IMR-90 (cell line): ENCODE measurements at places on chromosomes 7 and 10. TPM values are rescaled to one million over a fixed set of nuclear protein-coding genes. Genes with fewer than 3 reads are reported as not detected.

GRCh38 chr7:115319541-115319940, 397.6 kb downstream of the MDFIC start:
- H3K27me3 ChIP-seq, result no peaks in the 10 kb centered on the region
- DNase-seq, result no peak
- no peak overlapping the region for H3K4me3 ChIP-seq
- H3K36me3 ChIP-seq, result no peaks in the 10 kb centered on the region
- H3K27ac ChIP-seq, result no peak overlapping the region
- H3K4me1 ChIP-seq, result no peaks in the 10 kb centered on the region

SPDYE16 gene
- not detected in 2 replicates for total RNA-seq

- H3K4me1 ChIP-seq, result peaks cover 9% of the 10 kb centered on the region
- DNase-seq, result no peak
- H3K27ac ChIP-seq, result no peak overlapping the region
- H3K4me3 ChIP-seq, result no peak overlapping the region
These were observed 22.8 kb downstream of the PWWP2B start for GRCh38 chr10:132419538-132420468.

GRCh38 chr7:17063045-17063383, 181.2 kb upstream of the AGR3 start:
- H3K4me1 ChIP-seq, result no peaks in the 10 kb centered on the region
- DNase-seq, result peak; percentile 25
- H3K27ac ChIP-seq, result no peak overlapping the region
- H3K36me3 ChIP-seq, result no peaks in the 10 kb centered on the region

FBXL15 gene
- total RNA-seq, result 2.5 and 3.0 TPM in 2 replicates

DNA sequence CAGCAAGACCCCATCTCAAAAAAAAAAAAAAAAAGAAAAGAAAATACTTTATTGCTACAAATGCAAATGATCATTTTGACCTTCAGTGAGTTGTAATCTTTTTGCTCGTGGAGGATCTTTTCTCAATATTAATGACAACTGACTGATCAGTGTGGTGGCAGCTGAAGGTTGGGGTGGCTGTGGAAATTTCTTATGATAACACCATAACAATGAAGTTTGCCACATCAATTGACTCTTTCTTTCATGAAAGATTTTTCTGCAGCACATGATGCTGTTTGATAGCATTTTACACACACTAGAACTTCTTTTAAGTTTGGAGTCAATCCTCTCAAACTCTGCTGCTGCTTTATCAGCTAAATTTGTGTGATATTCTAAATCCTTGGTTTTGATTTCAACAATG, 12.4 kb upstream of the CCDC7 start:
- no peaks in the 10 kb centered on the region for H3K36me3 ChIP-seq
- H3K4me1 ChIP-seq, result no peaks in the 10 kb centered on the region
- no peak overlapping the region for H3K4me3 ChIP-seq
- H3K27ac ChIP-seq, result no peak overlapping the region
- DNase-seq, result no peak

- H3K4me1 ChIP-seq, result no peaks in the 10 kb centered on the region
- no peaks in the 10 kb centered on the region for H3K36me3 ChIP-seq
- no peak overlapping the region for H3K4me3 ChIP-seq
- peak; percentile 29 for DNase-seq
- no peaks in the 10 kb centered on the region for H3K27me3 ChIP-seq
These were observed 98.2 kb upstream of the PRKCQ start for GRCh38 chr10:6678211-6678803.

DNA sequence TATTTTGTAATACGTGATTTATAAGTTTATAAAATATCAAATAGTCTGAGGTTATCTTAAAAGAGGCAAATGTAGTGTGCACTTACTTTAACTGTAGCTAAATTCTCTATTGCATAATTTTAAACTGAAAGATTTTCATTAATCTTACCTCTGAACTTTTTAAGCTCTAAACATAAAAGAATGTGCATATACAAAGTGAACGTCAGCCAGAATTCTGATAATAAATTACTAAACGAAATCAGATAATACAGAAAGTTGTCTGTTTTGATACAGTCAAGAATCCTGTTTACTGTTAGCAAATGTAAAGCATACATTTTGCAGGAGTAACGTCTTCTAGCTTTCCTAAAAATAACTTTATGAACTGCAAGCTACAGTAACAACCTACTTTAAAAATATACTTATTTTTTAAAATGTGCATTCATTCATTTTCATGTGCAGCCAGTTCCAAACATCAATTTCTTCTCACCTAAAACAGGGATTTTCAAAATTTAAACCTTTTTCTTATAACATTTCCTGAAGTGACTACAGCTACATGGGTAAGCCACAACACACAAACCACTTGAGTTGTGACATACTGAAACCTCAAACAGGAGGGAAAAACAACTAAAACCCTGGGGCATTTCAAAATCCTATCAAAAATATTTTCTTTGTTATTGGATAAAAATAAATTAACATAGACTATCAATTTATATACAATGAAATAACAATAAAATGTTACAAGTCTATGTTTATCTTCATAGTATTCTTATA, 92.7 kb downstream of the RNLS start:
- H3K4me1 ChIP-seq, result no peaks in the 10 kb centered on the region
- no peak for DNase-seq
- no peaks in the 10 kb centered on the region for H3K27me3 ChIP-seq
- no peak overlapping the region for H3K4me3 ChIP-seq
- H3K27ac ChIP-seq, result no peak overlapping the region

DNA sequence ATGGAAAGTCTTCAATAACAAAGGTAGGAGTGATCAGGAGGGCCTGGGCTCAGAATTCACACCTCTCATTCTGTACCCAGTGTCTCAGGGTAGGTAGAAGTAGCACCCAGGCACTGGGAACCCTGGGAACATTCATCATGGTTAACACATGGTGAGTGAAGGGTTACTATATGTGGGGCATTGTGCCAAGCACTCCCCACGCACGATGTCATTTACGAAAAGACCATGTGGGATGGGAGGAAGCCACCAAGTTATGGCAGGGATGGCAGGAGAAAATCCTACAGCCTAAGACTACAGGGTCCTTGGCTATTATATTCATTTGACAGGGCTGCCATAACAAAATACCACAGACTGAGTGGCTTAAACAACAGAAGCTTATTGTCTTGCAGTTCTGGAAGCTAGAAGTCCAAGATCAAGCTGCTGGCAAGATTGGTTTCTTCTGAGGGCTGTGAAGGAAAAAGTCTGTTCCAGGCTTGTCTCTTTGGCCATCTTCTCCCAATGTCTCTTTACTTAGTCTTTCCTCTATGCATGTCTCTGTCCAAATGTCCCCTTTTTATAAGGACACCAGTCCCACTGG, 27.7 kb upstream of the DDIT4 start:
- no peaks in the 10 kb centered on the region for H3K36me3 ChIP-seq
- H3K4me3 ChIP-seq, result no peak overlapping the region
- DNase-seq, result no peak
- peaks cover 24% of the 10 kb centered on the region for H3K4me1 ChIP-seq
- no peaks in the 10 kb centered on the region for H3K27me3 ChIP-seq

HMX2 gene
- not detected in 2 replicates for total RNA-seq

- H3K36me3 ChIP-seq, result no peaks in the 10 kb centered on the region
- no peak for DNase-seq
These were observed 80.3 kb downstream of the SKAP2 start for GRCh38 chr7:26784118-26784517.

LLCFC1 gene
- total RNA-seq, result not detected in 2 replicates

DNA sequence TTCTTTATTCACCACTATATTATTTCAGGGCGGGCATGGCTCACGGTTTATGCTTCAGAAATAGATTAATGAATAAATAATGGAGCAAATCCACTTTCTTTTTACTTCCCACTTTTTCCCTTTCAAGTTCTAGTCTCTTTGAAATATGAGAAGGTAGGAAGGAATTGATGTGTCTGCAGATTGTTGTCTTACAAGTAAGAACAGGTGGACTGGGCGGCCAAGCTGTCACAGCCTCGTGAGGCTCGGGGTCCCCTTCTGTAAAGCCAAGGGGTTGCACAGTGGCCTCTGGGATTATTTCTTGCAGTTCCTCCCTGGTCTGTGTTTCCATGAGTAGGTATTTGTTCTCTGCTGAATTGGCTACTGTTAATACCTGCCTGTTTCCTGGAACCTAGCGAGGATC, 11.2 kb downstream of the VWA2 start:
- peaks cover 24% of the 10 kb centered on the region; the same call in 1 of the 2 replicates for H3K27me3 ChIP-seq
- no peaks in the 10 kb centered on the region for H3K36me3 ChIP-seq
- no peak overlapping the region for H3K27ac ChIP-seq
- H3K4me1 ChIP-seq, result no peaks in the 10 kb centered on the region
- H3K4me3 ChIP-seq, result no peak overlapping the region
- no peak for DNase-seq

- no peak overlapping the region for H3K27ac ChIP-seq
- no peaks in the 10 kb centered on the region for H3K36me3 ChIP-seq
- H3K27me3 ChIP-seq, result no peaks in the 10 kb centered on the region
- peak; percentile 15 for DNase-seq
- H3K4me3 ChIP-seq, result no peak overlapping the region
These were observed 77.6 kb upstream of the IMMP2L start for GRCh38 chr7:111639934-111640333.

- no peak overlapping the region for H3K27ac ChIP-seq
- no peak for DNase-seq
- H3K4me1 ChIP-seq, result peaks cover 20% of the 10 kb centered on the region; the same call in 1 of the 2 replicates
- H3K27me3 ChIP-seq, result no peaks in the 10 kb centered on the region
- no peaks in the 10 kb centered on the region; the same call in 1 of the 2 replicates for H3K36me3 ChIP-seq
- no peak overlapping the region for H3K4me3 ChIP-seq
These were observed 20.0 kb downstream of the KCNH2 start for GRCh38 chr7:150958062-150958552.

GNAT3 gene
- not detected in 2 replicates for total RNA-seq

- peaks cover 2% of the 10 kb centered on the region; the same call in 1 of the 2 replicates for H3K4me1 ChIP-seq
- H3K27me3 ChIP-seq, result peaks cover 2% of the 10 kb centered on the region; the same call in 1 of the 2 replicates
- H3K36me3 ChIP-seq, result no peaks in the 10 kb centered on the region
- H3K27ac ChIP-seq, result no peak overlapping the region
These were observed 37.1 kb upstream of the EZH2 start for GRCh38 chr7:148921189-148921588.

- H3K4me3 ChIP-seq, result no peak overlapping the region
- H3K27me3 ChIP-seq, result peaks cover 2% of the 10 kb centered on the region
- H3K27ac ChIP-seq, result no peak overlapping the region
- no peaks in the 10 kb centered on the region for H3K4me1 ChIP-seq
- DNase-seq, result peak; percentile 18
These were observed 34.6 kb upstream of the HECW1 start for GRCh38 chr7:43077732-43078391.

PTCD1 gene
- 2.2 and 2.8 TPM in 2 replicates for total RNA-seq

DNA sequence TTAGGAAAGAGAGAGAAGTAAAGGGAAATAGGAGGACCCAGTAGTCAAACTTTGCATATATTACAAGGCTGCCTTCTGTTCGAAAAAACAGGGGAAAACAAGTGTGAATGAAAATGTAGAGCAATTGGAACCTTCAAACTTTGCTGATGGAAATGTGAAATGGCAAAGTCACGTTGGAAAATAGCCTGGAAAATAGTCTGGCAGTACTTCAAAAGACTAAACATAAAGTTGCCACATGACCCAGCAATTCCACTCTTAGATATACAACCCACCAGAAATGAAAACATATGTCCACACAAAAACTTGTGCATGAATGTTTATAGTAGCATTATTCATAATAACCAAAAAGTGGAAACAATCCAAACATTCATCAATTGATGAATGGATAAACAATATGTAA, 78.6 kb upstream of the IFRD1 start:
- no peak overlapping the region; the same call in 1 of the 2 replicates for H3K27ac ChIP-seq
- H3K27me3 ChIP-seq, result no peaks in the 10 kb centered on the region; the same call in 1 of the 2 replicates
- peak; percentile 17 for DNase-seq
- no peaks in the 10 kb centered on the region for H3K36me3 ChIP-seq
- H3K4me1 ChIP-seq, result peaks cover 6% of the 10 kb centered on the region

TMEM229A gene
- not detected in 2 replicates for total RNA-seq

GRCh38 chr10:30591249-30591670, 38.3 kb downstream of the LYZL2 start:
- no peak overlapping the region for H3K4me3 ChIP-seq
- no peaks in the 10 kb centered on the region for H3K4me1 ChIP-seq
- H3K27me3 ChIP-seq, result peaks cover 32% of the 10 kb centered on the region
- H3K36me3 ChIP-seq, result no peaks in the 10 kb centered on the region

DDC gene
- total RNA-seq, result not detected in 2 replicates

DNA sequence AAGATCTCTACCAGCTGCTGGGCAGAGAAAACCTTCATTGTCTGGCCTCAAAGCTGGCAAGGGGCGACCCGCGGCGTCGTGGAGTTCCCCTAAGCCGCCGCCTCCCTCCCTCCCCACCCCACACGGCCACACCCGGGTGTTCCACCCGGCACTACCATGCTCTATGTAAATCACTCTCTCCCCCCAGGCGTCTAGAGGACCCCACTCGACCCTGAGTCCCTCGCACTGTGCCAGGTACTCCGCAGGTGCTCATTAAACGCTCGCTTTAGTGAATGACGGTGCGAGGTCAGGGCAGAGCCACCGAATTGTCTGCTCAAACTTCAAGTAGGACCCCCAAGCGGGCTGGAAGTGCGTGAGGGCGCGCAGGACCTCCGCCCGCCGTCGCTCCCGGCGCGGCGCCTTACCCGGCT, 628 bp downstream of the PARP12 start:
- no peaks in the 10 kb centered on the region for H3K27me3 ChIP-seq
- no peak for DNase-seq
- peak overlapping the region; percentile 67 for H3K4me3 ChIP-seq
- H3K4me1 ChIP-seq, result peaks cover 21% of the 10 kb centered on the region
- H3K27ac ChIP-seq, result no peak overlapping the region; the same call in 1 of the 2 replicates

HNRNPA2B1 gene
- total RNA-seq, result 49.3 and 118 TPM in 2 replicates

SKIDA1 gene
- total RNA-seq, result 0.56 and 0.72 TPM in 2 replicates

DNA sequence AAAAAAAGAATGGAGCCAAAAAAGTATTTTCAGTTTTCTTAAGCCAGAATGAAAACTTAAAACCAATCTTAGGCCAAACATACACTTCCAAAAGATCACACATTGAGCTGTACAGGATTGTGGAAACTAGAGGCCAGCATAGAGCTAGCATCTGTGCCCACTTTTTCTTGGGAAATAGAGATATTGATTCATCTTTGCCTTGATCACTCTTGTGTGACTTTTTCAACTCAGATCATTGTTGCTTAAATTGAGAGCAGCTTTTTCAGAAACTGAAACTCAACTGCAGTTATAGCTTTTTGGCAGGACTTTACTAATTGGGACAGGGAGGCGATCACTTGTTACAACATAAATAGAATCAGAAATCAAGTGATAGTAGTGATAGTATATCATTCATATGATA, 132.2 kb downstream of the PRKG1 start:
- no peak overlapping the region for H3K27ac ChIP-seq
- no peak overlapping the region for H3K4me3 ChIP-seq
- no peaks in the 10 kb centered on the region for H3K27me3 ChIP-seq
- no peak for DNase-seq
- H3K4me1 ChIP-seq, result peaks cover 2% of the 10 kb centered on the region; the same call in 1 of the 2 replicates

GRCh38 chr7:100469227-100470044, 5.4 kb upstream of the SPACDR start:
- no peaks in the 10 kb centered on the region for H3K27me3 ChIP-seq
- H3K27ac ChIP-seq, result no peak overlapping the region
- H3K4me3 ChIP-seq, result no peak overlapping the region
- DNase-seq, result peak; percentile 64

NFE2L3 gene
- total RNA-seq, result 37.8 and 43.2 TPM in 2 replicates

DNA sequence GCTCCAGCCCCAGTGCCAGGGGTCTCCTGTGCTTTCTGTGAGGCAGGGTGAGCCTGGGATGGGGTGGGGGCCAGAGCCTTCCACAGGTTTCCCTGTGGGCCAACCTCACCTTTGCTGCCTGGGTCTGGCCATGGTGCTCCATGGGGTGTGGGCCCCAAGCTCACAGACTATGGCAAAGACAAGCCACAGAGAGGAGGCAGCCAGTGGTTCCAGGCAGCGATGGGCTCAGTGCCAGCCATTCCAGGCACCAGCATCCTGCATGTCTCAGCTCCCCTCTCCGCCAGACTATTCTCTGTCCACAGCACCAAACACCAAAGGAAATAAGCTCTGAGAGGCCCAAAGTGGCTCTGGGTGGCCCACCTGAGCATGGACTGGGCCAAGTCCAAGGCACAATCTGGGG, 133.5 kb downstream of the PTPN20 start:
- H3K27ac ChIP-seq, result no peak overlapping the region
- H3K4me3 ChIP-seq, result no peak overlapping the region
- peaks cover 7% of the 10 kb centered on the region; the same call in 1 of the 2 replicates for H3K27me3 ChIP-seq
- H3K4me1 ChIP-seq, result peaks cover 8% of the 10 kb centered on the region; the same call in 1 of the 2 replicates
